ENCODE measurements at places on chromosomes 16 and 17. TPM values are rescaled to one million over a fixed set of nuclear protein-coding genes. Genes with fewer than 3 reads are reported as not detected.

GRCh38 chr17:67993153-67993997, 2.9 kb downstream of the C17orf58 start:
- DNase-seq, result peak; percentile 86

DNA sequence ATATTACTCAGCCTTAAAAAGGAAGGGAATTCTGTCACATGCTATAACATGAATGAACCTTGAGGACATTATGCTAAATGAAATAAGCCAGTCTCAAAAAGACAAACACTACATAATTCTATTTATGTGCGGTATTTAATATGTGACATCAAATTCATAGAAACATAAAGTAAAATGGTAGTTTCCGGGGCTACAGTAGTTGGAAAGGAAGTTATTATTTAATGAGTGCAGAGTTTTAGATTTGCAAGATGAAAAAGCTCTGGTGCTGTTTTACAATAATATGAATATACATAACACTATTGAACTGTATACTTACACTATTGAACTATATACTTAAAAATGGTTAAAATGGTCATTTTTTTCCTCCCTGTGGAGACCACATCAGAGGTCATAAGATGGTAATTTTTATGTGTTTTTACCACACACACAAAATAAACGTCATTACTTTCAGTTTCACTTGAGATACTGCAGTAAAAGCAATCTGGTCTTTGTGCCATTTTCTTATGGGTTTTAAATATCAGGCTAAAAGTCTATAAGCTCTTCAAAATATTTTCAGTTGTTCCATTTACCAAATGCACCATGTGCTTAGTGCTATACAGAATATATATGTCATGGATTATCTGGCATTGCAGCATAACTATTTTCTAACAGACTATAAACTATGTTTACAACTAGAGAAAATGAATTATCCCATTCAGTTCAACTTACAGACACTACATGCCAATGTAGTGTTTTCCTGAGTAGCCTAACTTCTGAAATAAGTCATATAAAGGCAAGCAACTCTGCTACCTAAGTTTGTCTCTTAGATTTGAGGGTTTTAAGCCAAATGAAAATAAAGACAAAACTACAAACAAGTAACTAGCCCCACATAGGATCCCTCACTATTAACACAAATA, 90.9 kb downstream of the SPAG9 start:
- DNase-seq, result no peak

- peak; percentile 20 for DNase-seq
These were observed 16.3 kb downstream of the NACA2 start for GRCh38 chr17:61574542-61575351.

The BCL6B gene
- total RNA-seq, result not detected

- no peak for DNase-seq
These were observed 315.8 kb downstream of the XYLT1 start for GRCh38 chr16:17154981-17155380.

- no peak for DNase-seq
These were observed 3.0 kb upstream of the UBB start for GRCh38 chr17:16377941-16378341.

The SHISA9 gene
- 0.03 TPM for total RNA-seq

- no peak for DNase-seq
These were observed 30.7 kb downstream of the ELAC2 start for GRCh38 chr17:12987120-12987519.

- DNase-seq, result no peak
These were observed 30.5 kb downstream of the SNTB2 start for GRCh38 chr16:69217433-69217832.

DNA sequence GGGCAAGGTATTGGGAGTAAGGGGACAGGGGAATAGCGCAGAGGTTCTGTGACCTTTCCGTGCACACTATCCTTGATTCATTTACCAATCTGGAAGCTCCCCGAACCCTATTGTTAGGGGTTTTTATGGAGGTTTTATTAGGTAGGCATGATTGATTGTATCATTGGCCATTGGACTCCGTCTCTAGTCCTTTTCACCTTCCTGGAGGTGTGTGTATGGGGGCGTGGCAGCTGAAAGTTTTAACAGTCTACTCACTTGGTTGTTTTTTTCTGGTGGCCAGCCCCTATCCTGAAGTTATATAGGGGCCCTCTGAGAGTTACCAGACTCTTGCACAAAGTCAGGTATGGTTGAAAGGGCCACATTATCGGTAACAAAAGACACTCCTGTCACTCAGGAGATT, 23.0 kb downstream of the MAP2K4 start:
- DNase-seq, result no peak

DNA sequence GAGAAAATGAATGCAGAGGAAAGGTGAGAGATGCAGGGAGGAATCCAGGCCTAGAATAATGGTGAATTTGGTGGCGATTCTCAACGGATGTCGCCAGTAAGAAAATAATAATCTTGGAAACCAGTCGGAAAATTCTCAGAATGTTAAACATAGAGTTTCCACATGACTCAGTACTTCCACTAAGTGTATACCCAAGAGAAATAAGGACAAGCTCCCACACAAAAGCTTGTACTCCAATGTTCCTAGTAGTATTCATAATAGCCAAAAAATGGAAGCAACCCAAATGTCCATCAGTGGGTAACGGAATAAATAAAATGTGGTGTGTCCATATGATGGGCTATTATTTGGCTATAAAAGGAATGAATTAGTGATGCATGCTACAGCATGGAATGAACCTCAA, 19.4 kb upstream of the ENGASE start:
- no peak for DNase-seq

The NLRC5 gene
- total RNA-seq, result 29.4 TPM

The ADAD2 gene
- not detected for total RNA-seq

- no peak for DNase-seq
These were observed 4.4 kb downstream of the KDM6B start for GRCh38 chr17:7838090-7839075.

GRCh38 chr17:19642373-19642893, 6.1 kb upstream of the ALDH3A2 start:
- no peak for DNase-seq

The CEP295NL gene
- 0.34 TPM for total RNA-seq

The SKAP1 gene
- 6.8 TPM for total RNA-seq

DNA sequence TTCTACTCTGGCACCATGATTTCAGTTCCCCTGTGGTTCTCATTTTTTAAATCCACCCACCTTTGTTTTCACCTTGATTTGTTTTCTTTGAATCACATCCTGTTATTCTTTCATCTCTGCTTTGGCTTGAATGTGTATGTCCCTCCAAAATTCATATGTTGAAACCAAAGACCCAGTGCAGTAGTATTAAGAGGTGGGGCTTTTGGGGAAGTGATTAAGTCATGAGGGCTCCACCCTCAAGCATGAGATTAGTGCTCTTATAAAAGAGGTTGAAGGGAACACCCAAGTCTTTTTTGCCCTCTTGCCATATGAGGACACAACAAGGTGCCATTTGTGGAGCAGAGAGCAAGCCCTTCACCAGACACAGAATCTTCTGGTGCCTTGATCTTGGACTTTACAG, 382.3 kb downstream of the SLC39A11 start:
- DNase-seq, result no peak

DNA sequence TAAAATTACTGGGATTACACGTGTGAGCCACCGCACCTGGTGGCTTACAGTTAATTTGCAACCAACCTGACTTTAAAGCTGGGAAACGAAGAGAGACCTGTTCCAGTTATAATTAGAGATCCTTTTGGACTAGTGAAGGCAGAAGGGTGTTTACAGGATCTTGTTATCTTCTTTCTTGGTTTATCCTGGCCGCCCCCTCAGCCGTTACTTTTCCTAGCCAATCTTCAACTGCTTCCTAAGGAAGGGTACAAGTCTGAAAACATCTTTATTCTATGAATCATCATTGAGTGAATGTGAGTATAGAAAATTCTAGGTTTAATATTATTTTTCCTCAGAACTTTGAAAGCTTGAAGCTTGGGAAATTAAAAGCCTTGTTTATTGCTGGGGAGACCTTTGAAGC, 286.5 kb downstream of the SLC39A11 start:
- no peak for DNase-seq

The KRT28 gene
- total RNA-seq, result not detected

DNA sequence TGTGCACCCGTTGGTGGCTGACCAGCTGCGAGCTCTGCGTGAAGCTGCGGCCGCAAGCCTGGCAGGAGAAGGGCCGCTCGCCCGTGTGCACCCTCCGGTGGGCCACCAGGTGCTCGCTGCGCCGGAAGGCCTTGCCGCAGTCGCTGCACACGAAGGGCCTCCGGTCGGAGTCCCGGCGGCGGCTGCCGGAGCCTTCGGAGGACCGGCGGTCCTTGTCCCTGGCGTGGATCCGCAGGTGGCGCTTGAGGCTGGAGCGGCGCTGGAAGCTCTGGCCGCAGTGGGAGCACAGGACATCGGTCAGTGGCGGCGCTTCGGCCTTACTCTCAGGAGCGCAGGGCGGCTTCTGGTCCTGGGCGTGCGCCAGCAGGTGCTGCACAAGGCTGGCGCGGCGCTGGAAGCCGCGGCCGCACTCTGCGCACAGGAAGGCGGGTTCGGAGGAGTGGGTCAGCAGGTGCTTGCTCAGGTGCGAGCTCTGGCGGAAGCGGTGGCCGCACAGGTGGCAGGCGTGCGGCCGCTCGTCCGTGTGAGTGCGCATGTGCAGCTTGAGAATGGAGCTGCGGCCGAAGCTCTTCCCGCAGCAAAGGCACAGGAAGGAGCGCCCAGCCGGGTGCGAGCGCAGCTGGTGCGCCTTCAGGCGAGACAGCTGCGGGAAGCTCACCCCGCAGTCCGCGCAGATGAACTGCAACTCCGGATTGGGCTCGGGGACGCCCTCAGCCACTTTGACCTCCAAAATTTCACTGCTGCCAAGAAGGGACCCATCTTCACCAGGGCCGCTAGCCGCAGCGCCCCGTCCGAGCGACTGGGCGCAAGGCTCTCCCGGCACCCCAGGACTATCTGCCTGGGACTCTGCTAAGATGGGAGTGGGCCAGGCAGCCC, 9.1 kb downstream of the ZSCAN10 start:
- no peak for DNase-seq

GRCh38 chr17:5762191-5762590, 177.9 kb upstream of the NLRP1 start:
- no peak for DNase-seq

The ITGAX gene
- total RNA-seq, result 0.09 TPM

The TM4SF5 gene
- total RNA-seq, result not detected

DNA sequence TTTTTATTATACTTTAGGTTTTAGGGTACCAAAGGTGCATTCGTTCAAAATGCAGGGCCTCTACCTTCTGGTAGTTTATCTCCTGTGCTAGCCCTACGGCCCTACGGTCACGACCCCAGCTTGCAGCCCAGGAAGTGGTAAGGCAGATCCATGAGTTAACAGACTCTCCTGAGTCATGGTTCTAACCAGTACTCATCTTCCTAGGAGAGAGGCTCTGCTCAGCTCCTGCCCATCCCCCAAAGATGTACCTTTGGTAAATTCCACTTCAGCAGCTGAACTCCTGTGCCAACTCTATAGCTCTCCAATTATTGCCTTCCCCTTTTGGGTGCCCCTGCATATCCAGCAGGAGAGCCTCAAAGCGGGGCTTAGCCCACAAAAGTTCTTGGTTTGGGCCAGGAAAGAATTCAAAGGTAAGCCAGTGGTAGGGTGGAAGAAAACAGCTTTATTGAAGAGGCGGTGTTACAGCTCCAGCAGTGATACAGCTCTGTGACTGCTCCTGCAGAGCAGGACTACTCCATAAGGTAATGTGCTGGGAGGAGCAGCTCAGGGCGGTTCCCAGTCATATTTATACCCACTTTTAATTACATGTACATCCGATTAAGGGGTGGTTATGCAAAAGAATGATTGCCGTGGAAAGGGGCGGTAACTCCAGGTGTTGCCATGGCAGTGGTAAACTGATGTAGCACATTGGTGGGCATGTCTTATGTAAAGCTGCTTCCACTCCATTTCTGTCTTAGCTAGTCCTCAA, 241.4 kb downstream of the PMP22 start:
- DNase-seq, result no peak

- DNase-seq, result peak; percentile 68
These were observed 372.7 kb downstream of the SLC39A11 start for GRCh38 chr17:72719578-72720493.

The PPP4C gene
- 134 TPM for total RNA-seq

DNA sequence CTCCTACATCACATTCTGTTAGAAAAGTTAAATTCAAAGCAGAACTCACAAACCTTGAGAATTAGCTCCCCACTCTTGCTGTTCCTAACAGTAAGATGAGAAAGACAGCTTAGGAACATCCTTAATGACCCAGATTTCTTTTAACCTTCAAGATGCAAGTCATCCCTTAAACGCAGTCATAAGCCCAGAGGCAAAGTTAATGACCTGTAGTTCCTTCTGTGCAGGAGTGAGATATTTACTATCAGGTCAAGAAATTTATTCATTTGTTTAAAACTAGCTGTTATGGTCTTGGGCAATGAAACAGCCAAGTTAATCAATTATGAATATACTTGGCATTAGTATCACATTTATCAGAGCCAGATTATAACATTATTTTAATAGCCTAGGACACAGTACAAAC, 37.1 kb downstream of the NXPH3 start:
- DNase-seq, result no peak

DNA sequence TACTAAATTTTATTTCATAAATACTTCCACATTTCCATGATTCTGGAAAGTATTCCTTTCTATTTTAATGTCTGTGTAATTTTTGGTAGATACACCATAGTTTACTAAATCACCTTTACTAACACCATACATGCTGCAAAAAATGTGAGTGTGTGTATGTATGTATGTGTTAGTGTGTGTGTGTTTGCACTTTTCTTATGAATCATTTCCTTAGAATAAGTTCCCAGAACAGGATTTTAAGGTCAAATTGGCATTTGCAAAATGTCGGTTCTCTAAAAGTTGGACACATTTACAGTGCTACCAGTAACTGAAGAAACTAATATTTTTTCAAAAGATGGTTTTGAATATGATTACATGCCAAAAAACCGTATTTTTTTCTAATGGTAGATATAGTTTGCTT, 137.1 kb downstream of the CYB561 start:
- DNase-seq, result no peak

DNA sequence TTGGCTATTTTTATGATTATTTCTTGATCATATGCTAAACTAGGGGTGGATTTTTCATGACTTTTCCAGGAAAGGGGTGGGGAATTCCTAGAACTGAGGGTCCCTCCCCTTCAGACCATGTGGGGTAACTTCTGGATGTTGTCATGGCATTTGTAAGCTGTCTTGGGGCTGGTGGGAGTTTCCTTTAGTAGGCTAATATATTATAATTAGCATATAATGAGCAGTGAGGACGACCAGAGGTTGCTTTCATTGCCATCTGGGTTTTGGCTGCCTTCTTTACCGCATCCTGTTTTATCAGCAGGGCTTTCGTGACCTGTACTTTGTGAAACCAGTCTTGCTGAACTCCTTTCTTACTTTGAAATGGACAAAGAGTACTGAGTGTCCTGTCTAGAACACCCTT, 40.4 kb upstream of the ABCA5 start:
- no peak for DNase-seq

DNA sequence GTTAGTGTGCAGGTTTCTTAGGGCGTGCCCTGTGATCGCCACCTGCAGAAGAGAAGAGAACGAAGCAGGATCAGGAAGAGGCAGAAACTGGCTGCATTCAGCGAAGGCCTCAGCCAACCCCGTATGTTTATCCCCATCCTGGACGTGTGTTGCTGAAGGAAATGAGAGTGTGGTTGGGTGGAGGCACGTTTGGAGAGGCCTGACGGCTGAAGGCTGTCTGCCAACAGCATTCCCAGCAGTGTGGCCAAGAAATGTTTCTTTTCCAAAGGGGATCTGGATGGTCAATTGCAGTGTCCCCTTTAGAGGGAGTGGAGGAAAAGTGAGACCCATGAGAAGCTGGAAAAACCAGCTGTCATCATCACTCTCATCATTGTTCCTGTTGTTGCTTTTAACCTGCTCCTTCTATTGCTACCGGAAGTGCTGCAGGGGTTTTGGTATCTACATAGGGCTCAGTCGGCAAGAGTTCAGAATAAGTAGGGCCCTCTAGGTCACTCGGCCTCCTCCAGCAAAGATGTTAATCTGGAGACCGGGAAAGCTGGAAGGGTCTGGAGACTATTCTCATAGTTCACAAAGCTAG, 46.5 kb upstream of the SLC47A1 start:
- no peak for DNase-seq

The GNG13 gene
- not detected for total RNA-seq

Data from SJSA1 (cell line).